RPMI8226 (cell line): ENCODE measurements at places on chromosomes 4 and X.

DNA sequence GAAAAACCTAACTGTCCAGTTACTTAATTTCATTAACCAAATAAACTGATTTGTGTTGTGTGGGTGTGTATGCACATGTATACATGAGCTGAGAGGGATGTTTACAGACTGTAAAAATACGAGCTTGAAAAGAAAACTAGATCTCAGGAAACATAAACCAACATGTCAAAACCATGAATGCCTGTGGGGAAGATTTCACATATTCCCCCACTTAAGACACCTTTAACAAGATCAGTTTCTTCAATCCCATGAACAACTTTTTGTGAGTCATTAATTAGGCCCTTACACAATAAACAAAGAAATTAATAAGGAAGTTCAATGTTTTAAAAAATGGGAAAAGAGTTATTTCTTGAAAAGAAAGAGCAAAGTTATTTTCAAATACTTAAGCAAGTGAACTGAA lies 170.8 kb downstream of the ZNF674 start:
- DNase-seq, result no peak

DNA sequence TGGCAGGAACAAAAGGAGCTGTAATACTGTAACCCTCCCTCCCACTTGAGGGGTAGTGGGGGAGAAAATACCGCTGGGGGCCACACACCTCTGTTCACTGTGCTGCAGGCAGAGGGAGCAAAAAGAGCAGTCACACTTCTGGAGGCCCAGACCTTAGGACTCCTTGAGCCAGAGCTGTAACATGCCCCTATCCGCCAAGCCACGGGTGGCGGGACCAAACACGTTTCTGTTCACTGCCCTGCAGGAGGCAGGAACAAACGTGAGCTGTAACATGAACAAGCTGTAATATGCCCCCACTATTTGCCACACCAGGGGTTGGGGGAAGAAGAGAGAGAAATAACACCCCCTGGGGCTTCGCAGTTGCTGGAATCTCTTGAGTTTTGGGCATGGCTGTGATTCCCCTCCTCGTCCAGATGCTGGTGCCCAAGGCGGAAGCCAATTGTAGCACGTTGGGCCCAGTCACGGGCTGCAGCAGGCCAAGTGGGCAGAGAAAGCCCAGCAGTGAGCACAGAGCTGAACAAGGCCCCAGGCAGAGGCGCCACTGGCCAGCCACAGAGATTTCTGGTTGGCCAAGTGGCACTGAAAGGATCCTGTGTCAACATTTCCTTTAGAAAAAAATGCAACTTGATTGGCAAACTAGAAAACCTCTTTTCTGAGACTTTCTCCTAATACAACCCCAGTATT lies 509.7 kb downstream of the INPP4B start:
- no peak for DNase-seq

- DNase-seq, result no peak
These were observed 4.9 kb upstream of the PNMA6E start for GRCh38 chrX:153406011-153406410.

- no peak for DNase-seq
These were observed 57.6 kb downstream of the TBCK start for GRCh38 chr4:106258145-106259045.

DNA sequence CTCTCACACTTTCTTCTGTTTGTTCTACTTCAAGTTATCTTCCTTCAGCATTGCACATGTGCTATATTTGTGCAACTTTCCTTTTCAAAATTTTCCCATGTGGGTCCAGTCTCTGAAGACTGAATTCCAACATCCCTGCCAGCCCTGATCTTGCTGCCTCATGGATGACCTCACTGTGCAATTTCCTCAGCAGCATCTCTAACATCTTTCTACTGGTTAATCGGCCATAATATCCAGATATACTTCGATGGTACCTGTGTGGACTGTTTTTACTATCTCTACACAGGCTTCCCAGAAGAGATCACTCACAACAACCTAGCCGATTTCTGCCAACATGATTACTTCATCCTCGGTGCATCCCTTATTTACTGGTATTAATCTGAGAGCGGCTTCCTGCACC lies 41.5 kb downstream of the GPM6A start:
- DNase-seq, result no peak

DNA sequence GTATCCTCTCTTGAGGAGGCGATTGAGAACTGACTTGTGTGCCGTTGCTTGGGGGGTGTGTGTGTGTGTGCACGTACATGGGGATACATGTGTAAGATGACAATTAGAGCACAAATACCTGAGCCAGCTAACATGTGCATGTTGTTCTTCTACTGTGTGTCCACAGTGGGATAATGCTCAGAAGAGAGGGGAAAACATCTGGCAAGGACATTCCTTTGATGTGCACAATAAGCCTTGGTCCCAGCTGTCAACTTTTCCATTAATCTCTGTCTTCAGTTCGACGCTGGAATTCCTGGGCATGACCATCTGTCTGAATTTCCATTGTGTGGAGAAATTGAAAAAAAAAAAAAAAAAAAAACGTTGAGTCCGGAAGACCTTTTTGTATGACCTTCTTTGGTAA lies 592.0 kb upstream of the GALNTL6 start:
- DNase-seq, result no peak
